ENCODE measurements at places on chromosomes 7 and 10.

- no peak for DNase-seq
These were observed 7.0 kb downstream of the ANXA7 start for GRCh38 chr10:73406846-73407245.

DNA sequence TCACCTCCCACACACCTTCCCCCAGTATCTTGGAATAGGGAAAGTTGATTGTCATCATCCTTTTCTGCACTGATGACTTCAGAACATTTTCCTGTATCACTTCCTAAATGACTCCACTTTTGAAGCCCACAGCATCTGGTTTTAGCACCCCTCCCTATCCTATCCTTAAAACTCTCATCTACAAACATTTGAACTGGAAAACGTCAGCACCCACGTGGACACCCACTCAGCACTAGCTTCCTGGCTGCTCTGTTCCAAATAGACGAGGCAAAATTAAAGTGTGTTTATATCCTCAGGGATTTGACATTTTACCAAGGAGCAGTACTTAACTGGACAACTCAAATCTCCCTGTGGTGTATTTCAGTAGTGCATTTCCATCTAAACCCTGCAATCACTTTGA is 73.9 kb downstream of the REEP3 start:
- DNase-seq = no peak

GRCh38 chr7:80720146-80720545 is 81.7 kb downstream of the CD36 start:
- no peak for DNase-seq

GRCh38 chr7:30479202-30480120 is 877 bp upstream of the NOD1 start:
- no peak for DNase-seq

- DNase-seq = no peak
These were observed 45.4 kb upstream of the MYO3A start for GRCh38 chr10:25888627-25889026.

DNA sequence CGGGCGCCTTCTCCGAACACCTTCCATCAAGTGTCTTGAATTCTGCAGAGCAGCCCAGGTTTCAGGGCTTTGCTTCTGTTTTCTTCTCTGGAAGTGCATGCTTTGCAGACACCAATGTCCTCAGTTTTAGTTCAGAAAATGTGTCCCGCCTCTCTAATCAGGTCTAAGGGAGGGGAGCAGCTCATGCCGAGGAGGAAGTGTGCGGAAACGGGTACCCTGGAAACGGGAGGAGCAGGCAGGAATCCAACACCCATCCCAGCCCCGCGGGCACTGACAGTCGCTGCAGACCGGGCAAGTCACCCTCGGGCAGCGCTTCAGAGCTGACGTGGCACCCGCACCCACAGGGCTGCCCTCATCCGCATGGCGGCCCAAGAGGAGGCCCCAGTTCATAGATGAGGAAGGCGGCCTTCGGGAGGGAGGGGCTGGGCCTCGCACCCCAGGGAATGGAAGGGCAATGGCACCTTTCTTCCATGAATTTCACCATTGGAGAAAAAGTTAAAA is 338.7 kb downstream of the DNAJB6 start:
- DNase-seq = no peak

DNA sequence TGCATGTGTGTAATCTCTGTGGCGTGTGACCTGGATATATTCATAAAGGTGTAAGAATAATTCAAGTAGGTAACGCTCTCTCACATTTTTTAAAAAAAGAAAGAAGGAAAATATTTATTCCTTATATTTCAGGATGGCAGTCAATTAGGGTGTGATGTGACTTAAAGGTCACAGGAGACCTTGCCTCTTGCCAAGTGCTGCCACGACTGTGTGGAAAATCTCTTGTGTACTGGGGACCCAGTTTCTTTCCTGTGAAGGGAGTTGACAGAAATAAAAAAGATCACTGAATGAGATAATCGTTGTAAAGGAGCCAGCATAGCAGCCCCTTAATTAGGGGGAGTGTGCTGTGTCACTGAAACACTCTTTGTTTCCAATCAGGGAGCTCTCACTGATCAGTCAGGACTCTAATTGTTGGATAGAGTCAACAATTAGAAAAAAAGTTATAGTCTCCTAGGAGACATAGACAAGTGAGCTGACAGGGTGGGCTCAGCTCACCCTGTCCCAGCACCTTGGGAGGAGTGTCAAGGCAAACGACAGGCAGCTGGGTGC is 31.1 kb downstream of the PTPRE start:
- DNase-seq = no peak

Data from NCI-H1092 treated with DMSO at 0.1 percent for 48 hours (cell line).